GM12892 (cell line): ENCODE measurements at places on chromosomes 13 and 19.

DNA sequence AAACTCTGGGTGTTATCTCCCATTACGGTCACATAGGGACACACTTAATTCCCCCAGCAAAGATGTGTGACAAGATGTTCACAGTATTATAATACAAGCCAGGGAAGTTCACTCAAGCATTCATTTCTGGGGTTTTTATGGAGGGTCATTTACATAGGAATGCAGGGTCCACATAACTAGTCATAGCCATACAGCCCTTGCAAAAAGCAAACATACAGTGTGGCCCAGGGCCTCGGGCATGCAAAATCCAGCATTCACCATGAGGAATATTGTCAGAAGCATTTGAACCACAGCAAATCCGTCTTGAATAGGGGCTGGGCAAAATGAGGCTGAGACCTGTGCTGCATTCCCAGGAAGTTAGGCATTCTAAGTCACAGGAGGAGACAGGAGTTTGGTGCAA is 13.0 kb upstream of the ZNF460 start:
- no peak for DNase-seq

GRCh38 chr13:41851351-41851750 is 109.6 kb downstream of the VWA8 start:
- no peak for DNase-seq

GRCh38 chr13:84653915-84654534 is 771.8 kb upstream of the SLITRK1 start:
- DNase-seq, result no peak

- peak; percentile 74 for DNase-seq
These were observed 7.5 kb upstream of the LRFN1 start for GRCh38 chr19:39328046-39328705.

DNA sequence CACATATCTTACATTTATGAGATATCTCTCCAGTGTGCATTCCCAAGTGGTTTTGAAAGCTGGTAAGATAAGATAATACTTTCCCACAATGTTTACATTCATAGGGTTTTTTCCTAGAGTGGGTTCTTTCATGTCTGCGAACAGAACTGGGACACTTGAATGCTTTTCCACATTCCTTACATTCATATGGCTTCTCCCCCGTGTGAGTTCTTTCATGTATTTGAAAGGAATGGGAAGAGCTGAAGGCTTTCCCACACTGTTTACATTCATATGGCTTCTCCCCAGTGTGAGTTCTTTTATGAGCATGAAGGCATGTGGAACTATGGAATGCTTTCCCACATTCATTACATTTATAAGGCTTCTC is 19.7 kb downstream of the ZNF433 start:
- no peak for DNase-seq

DNA sequence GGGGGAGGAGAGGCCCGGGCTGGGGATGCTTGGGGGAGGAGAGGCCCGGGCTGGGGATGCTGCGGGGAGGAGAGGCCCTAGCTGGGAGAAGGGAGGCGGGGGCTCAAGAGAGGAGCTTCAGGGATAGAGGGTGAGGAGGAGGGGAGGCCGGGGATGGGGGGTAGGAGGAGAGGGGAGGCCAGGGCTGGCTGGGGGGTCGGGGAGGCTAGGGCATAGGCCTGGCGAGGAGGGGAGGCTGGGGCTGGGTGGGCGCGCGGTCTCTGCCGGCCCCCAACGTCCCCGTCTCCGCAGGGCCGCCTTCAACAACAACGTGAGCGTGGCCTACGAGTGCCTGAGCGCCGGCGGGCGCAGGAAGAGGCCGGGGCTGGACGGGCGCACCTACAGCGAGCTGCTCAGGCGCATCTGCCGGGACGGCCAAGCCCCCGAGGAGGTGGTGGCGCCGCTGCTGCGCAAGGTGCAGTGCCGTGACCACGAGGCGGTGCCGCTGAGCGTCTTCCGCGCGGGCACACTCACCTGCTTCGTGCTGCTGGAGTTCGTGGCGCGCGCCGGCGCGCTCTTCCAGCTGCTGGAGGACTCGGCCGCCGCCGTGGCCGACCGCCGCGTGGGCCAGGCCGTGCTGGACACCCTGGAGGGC is 11.4 kb downstream of the TPGS1 start:
- no peak for DNase-seq

DNA sequence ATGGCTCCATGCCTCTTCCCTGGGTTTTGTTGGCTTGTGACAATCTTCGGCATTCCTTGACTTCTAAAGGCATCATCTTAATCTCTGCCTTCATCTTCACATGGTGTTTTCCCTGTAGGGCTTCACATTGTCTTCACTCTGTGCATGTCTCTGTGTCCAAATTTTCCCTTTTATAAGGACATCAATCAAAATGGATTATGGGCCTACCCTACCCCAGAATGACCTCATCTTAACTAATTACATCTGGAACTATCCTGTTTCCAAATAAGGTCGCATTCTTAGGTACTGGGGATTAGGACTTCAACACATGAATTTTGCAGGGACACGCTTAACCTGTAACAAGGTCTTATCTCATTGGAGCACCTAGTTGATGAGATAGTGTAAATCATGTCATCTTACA is 290.3 kb upstream of the KLF12 start:
- DNase-seq, result no peak

GRCh38 chr19:47168065-47168464 is 37.4 kb downstream of the SAE1 start:
- no peak for DNase-seq

DNA sequence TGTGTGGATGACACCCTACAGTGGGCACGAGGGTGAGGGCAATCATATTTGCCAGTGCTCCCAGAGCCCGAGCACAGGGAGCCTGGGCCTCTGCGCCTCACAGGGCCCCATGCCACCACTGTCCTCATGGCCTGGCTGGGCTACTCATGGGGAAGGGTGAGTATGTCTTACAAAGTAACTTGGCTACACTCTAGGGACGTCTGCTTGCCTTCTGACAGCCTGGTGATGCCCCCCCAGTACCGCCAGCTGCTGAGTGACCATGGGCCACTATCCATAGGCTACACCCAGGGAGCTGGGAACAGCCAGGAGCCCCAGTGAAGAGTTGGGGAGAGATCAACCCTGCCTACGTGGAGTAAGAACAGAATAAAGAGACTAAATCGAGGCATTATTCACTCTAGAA is 78.8 kb downstream of the SERP2 start:
- DNase-seq, result no peak

- DNase-seq, result no peak
These were observed 1.6 kb upstream of the CLEC11A start for GRCh38 chr19:50721441-50722137.

DNA sequence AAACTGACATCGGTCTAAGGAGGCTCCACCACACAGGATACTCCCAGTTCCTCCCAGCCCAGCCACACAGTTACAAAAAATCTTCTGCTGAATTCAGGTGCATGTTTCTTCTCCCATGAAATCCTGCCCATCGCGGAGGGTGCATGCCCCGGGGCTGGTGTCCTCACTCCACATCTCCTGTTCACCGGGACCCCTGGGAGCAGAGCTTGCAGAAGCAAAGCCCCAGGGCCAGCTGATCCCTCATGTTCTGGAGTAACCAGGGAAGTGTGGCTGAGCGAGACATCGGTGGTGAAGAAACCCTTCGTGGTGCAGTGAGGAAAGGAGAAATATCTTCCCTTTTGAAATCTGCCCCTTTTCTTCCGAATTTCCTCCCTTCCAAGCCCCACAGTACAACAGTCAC is 904 bp upstream of the SIGLEC9 start:
- no peak for DNase-seq

GRCh38 chr19:35135389-35135909 is 590 bp upstream of the LGI4 start:
- peak; percentile 95 for DNase-seq

DNA sequence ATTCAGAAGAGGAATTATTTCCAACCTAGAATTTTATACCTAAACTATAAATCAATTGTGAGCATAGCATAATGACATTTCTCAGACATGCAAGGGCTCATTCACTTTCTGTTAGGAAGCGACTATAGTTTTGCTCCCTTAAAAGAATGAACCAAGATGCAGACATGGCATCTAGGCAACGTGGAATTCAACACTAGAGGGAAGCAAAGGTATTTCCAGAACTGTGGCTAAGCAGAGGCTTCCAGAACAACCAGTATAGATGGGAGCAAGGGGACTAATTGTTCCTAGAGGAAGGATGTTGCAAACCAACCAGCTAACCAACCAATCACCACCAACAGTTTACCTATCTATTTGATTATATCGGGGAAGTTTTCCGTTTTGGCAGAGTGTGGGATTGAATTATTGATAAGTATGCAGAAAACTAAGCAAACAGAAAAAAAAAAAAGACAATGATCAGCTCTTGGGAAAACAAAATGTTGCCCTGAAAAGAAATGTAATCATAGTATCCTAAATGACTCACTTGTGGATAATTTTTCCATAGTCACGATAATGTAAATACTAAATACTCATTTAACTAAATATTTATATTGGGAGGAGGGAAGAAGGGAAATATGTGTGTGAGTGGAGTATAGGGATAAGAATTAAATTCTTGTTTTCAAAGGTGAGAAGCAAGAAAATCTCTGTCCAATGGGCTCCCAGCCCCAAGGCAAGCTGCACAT is 21.1 kb downstream of the ARL11 start:
- DNase-seq, result no peak

DNA sequence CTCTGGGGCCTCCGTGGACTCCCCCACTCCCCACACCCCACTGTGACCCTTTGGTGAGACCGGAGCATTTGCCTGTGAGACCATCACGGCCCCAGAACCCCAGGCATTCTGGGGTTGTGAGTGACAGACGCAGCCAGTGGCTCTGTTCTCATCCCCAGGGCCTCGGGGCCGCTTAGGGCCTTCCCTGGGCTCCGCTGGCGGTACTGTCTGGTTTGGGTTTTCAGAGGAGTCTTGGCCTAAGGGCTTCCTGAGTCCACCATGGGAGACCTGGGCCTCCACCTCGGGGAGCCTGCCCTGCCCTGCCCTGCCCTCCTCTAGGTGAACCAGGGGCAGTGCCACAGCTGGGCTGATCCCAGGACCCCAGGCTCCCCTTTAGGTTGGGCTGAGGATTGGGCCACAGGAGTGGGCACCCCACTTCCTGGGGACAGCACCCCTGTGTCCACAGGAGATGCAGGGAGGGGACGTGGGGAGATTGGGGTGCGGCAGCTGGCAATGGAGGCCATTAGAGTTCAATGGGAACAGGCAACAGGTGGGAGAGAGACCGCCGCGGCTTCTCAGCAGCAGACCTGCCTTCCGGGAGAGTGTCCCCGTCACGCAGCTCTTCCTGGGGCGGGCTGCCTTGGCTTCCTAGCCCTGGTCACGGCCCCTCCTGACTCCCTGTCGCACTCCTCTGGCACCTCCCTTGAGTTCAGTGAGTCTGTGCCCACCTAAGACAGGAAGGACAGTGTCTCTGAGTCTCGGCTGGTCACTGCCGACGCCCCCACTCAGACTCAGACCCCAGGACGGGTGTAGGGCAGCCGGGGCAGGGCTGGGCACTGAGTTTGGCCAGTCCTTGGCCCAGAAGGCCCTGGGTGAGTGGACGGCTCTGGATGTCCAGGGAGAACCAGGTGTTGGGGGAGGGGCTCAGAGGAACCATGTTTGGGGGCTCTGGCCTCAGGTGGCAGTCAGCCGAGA is 164.1 kb downstream of the KDM4B start:
- DNase-seq, result no peak

- peak; percentile 69 for DNase-seq
These were observed 80.0 kb upstream of the GPR183 start for GRCh38 chr13:99386911-99387788.

GRCh38 chr13:25153736-25154135 is 18.4 kb downstream of the AMER2 start:
- DNase-seq, result no peak

DNA sequence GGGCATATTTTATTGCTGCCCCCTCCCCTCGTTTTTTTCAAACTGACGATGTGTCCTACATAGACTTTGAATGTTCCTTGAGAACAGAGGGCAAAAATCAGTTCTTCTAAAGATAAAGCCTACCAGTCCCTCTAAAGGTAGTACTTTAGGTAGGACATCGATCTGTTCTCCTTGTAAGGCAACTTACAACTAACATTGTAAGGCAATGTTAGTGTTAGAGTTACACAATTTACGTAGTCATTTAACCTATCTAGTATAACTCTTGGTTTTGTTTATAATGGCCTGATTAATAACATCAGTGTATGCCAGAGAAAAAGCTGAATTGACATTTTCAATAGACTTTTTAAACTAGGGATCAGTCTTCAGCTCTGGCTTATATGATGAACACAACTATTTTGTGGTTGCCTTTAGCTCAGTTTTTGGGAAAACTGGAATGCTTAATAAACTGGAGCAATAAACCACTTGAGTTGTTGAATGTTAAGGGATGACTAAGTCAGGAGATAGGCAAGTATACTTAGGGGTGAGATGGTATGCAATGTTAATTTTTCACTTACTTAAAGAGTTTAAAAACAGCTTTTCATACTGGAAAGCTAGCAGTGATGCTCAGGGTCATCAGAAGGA is 2.2 kb downstream of the NDFIP2 start:
- no peak for DNase-seq

DNA sequence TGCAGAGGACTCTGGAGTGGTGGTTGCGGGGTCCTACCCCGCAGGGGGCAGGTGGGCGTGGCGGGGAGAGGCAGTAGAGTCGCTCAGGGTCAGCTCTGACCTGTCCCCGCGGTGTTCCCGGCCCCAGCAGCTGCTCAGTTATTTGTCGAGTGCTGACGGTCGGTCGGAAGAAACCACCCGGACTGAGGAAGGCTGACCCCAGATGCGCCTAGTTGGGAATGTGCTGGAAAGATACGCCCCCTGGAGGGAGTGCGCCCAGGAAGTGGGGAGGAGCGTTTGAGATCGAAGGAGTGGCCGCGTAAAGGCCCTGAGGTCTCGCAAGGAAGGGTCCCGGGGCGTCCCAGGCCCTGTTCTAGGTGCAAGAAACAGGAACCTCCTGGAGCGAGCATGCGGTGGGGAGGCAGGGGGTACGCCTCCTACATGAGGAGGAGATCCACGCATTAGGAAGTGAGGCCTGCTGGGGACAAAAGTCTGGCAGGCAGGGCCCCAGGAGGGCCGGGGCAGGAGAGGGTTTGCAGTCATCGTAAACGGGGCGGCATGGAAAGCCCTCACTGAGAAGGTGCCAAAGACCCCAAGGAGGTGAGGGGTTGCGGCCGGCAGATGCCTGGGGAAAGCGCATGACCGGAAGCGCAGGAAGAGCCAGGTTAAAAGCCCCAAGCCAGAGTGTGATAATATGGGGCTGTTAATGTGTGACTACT is 9.2 kb downstream of the CCDC8 start:
- DNase-seq, result no peak

DNA sequence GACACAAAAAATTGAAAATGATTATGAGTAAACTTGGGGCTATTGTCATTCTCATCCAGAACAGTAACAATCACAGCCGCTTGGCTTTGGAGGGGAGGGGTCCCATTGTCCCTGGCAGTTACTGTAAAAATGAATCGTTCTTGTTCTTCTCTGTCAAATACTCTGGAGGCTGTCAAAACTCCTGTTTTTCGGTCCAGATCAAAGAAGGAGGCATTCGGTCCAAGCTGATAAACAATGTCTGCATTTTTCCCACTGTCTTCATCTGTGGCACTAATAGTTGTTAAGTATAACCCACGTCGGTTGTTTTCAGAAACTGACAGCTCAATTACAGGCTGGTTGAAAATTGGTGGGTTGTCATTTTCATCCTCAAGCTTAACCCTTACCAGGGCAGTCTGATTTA is 3.4 kb downstream of the PCDH9 start:
- DNase-seq, result no peak

DNA sequence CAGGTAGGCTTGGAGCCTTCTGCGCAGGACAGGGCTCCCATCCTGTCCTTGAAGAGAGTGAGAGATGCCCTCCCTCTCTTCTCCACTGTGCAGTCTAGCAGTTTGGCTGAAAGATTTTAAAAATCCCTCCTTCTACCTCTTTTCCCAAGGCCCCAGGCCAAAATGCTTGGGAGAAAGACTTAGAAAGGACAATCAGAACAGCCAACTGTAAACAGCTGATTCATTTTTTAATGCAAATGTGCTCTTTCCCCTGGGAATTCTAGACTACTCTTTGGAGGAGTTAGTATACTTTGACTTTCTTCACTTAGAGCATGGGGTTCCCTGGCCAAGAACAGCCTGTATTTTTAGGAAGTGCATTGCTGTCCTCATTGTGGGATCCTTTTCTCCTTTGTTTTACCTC is 398.9 kb downstream of the GPC6 start:
- DNase-seq, result no peak
